ENCODE measurements at places on chromosomes 2 and 18. TPM values are rescaled to one million over a fixed set of nuclear protein-coding genes. Genes with fewer than 3 reads are reported as not detected.

DNA sequence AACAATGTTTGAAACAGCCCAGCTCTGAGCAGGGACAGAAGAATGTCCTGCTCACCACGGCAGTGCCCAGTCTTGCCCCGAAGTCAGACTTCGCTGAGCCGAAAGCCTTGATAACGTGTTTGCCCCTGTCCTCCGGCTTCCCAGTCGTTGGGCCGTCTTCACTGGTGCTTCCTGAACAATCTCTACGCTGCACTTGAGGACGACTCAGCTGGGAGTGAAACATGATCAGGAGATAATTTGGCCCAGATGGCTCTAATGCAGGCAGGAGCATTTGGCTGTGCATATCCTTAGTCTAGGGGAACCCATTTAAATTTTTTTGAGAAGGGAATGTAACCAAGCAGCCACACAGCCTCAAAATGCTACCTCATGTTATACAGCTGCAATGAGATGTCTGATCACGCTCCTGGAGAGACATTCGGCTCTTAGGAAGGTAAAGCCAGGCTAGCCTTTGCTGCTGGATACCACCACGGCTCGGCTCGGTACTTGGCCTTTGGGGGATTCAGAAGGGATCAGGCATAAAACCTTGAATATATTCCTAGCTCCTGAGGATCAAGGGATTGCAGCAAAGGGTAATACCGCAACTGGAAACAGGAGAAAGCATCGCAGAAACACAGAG, 43.6 kb downstream of the FECH start:
- no peak for DNase-seq

DNA sequence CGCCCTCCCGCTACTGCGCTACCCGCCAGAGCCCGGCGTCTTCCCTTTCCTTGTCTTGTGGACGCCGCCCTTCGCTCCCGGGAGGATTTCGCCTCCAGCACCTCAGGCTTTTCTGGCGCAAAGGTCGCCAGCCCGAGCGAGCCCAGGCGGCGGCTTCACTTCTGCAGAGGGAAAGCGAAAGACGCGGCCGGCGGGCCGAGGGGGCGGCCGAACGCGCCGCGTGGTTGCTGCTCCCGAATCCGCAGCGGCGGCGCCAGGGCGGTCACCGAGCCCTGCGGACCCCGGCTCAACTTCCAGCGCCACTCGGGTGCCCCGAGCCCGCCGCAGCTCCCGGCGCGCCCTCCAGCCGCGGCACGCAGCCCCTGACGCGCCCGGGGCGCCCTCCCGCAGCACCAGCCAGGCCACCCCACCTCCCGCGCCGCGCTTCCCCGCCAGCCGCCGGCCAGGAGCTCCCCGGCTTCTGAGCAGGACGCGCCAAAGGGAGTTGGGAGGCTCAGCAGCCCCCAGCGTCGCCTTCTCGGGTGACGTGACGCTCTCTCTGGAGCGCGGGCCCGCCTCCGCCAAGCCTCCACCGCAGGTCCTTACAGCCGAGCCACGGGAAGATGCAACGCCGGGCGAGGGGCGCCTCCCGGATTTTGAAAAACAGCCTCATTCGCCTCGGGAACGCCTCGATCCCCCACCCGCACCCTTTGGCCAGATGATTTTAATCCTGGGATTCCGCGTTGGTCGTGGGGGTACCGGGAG, 84.9 kb upstream of the EPB41L3 start:
- DNase-seq, result peak; percentile 39

GRCh38 chr2:170737821-170738220, 22.7 kb downstream of the SP5 start:
- no peak for DNase-seq

DNA sequence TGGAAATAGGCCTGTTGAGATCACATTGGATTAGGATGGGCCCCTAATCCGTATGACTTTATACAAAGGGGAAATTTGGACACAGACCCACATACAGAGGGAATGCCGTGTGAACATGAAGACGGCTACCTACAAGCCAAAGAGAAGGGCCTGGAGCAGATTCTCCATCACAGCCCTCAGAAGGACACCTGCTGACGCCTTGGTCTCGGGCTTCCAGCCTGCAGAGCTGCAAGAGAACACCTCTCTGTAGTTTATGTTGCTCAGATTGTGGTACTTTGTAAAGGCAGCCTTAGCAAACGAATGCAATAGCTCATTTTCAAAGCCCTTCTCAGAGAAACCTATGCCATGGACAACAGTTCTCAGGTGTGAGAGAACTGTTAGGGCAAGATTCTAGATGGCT, 86.1 kb downstream of the LONRF2 start:
- no peak for DNase-seq

GRCh38 chr2:102549027-102549426, 70.3 kb upstream of the SLC9A2 start:
- no peak for DNase-seq

DNA sequence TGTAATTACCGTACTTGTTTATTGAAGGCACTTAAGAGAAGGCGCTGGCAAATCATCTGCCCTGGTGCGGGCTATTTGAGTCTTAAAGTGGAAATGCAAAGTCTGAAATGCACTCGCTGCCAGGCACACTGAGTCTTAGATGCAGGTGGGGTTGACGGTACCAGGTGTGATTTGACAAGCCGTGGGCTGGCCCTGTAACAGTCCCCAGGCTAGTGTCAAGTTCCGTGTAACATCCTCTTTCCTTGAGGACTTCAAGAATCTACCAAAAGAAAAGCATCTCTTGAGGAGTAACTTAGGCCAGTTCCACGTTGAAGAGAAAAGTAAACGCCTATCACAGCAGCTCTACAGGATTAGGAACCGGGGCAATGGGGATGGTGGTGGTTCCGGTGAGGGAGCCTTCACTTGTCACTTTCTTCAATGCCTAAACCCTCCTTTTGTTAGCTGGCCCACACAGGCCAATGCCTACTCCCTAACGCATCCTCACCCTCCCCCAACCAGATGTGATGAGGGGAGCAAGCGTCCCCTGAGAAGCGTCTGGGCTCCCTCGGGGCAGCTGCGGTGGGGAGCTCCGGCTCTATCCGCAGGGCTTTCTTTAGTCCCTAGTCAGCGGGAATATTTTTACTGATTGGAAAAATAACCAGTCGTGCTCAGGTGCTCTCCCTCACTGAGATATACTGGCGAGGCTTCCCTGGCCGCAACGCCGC, 1.5 kb upstream of the UGP2 start:
- DNase-seq, result no peak

GRCh38 chr2:694906-695510, 17.8 kb upstream of the TMEM18 start:
- DNase-seq, result no peak

DNA sequence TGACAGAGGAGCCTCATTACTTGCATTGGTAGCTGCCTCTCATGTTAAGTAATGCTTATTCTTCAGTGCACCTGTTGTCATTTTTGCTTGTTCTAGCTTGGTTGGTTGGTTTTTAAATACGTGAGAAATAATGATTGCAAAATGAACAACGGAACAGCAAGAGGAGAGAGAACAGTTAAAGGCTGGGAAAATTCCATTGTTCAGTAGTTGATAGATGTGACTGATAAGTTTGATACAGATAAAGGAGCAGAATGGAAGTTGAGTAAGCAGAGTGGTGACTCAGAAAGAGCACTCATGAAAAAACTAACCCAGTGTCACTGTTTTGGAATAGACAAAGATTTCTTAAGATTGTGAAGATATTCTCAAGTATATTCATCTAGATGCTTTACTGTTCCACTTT, 50.5 kb downstream of the MTA3 start:
- DNase-seq, result no peak

GRCh38 chr18:13175754-13176210, 42.8 kb upstream of the LDLRAD4 start:
- no peak for DNase-seq

- no peak for DNase-seq
These were observed 544.9 kb upstream of the LINC00305 start for GRCh38 chr18:64693766-64694165.

DNA sequence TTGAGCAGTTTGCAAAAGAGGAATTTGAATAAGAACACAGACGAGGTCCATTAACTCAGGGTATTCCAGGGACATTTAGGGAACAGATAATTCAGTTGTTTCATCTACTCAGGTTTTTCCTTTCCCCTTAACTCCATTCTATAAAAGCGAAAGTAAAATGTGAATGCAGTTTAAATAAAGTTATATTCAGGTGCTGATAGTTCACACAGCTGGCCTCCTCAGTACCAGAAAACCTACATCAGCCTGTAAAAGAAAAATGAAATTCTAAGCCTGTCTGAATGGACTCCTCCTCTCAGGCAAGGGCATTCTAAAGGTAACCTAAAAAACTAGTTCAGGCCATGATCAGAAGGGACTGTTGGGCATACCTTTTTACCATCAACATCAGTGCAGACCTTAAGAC, 873.8 kb downstream of the SUCLG1 start:
- DNase-seq, result no peak

DNA sequence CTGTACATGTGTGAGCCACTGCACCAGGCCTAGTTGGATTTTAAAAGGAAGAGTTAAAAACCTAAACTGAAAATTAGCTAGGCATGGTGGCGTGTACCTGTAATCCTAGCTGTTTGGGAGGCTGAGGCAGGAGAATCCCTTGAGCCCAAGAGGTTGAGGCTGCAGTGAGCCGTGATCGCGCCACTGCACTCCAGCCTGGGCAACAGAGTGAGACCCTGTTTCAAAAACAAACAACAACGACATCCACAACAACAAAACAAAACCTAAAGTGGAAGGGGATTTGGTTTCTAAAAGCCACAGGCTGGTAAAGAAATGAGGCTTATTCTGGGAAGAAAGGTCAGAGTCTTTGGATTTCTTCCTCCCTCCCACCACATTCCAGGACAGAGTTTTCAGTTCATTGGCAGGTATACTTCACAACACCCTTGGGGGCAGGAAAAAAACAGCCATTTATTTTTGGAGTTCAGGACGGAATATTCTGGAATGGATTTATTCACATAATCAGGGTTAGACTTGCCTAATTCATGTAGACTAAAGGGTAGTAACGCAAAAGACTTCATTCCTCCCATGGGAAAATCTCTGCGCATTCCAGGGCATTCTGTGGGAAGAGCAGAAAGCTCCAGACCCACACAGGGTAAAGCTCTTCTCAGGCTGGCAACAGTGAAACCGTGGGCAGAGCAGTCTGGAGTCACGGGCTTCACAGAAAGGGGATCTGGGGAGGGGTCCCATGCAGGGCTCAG, 34.9 kb downstream of the TEX44 start:
- no peak for DNase-seq

DNA sequence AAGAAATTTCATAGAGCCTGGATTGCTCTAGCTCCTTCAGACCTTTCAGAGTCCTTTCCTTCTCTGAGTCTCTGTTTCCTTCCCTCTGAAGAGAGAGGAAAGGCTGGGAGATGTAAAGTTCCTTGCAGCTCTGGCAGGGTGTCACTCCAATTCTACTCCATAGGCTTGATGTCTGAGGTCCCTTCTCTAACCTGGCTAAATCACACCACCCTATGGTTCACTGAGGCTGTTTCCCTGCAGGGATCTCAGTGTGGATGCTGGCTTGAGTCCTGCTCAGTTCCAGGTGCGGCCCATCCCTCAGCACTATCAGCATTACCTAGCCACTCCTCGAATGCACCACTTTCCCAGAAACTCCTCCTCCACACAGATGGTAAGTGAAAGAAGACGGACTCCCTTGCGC, 209.7 kb downstream of the LOXHD1 start:
- DNase-seq, result no peak

- no peak for DNase-seq
These were observed 276.3 kb downstream of the CTNNA2 start for GRCh38 chr2:79788952-79789651.

GRCh38 chr2:159119652-159120257, 151.3 kb downstream of the TANC1 start:
- DNase-seq, result peak; percentile 37

DNA sequence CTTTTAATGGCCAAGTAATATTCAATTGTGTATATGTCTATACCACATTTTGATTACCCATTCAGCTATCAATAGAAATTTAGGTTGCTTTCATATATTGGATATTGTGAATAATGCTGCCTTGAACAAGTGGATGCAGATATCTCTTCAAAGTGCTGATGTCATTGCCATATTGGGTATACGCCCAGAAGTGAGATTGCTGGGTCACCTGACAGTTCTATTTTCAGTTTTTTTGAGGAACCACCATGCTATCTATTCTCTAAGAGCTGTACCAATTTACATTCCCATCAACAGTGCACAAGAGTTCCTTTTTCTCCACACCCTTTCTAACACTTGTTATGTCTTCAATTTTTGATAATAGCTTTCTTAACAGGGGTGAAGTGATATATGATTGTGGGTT, 306.9 kb downstream of the ZNF516 start:
- no peak for DNase-seq

GRCh38 chr2:28062867-28063266, 172.3 kb downstream of the BABAM2 start:
- DNase-seq, result no peak

GRCh38 chr18:8208716-8209115, 400.5 kb upstream of the RAB12 start:
- DNase-seq, result no peak

DNA sequence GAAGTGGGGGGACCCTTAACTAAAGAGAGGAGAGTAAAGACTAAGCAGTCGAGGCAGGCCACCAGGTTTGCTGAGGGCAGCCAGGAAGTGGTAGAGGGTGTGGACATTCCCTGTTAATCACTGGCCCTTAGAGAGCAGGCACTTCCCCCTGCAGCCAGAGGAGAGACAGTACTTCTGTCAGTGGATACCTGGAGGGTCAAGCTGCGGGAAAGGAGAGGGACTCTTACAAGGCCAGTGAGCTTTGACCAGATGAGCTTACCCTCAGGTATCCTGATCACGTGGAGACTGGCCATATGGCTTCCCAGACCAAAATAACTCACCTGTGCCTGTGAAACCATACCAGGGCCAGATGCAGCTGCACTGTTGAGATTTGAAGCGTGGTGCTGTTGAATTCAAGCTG, 28.6 kb downstream of the ITGA6 start:
- no peak for DNase-seq

GRCh38 chr2:130776550-130776949, 21.2 kb downstream of the AMER3 start:
- no peak for DNase-seq

GPAT2 gene
- not detected for total RNA-seq

RBM44 gene
- total RNA-seq, result 1.0 TPM

NFATC1 gene
- 11.5 TPM for total RNA-seq

ASXL3 gene
- 1.0 TPM for total RNA-seq

PTPRM gene
- total RNA-seq, result 78.2 TPM

COL4A3 gene
- 7.6 TPM for total RNA-seq

VWA3B gene
- total RNA-seq, result 2.1 TPM

PPIL3 gene
- 0.59 TPM for total RNA-seq

INO80D gene
- 28.0 TPM for total RNA-seq

ZNF24 gene
- 86.7 TPM for total RNA-seq

MEP1B gene
- total RNA-seq, result not detected

RAPGEF4 gene
- total RNA-seq, result 22.5 TPM

LOXL3 gene
- 21.0 TPM for total RNA-seq

CYP27C1 gene
- not detected for total RNA-seq

SLC4A5 gene
- 3.9 TPM for total RNA-seq

CD8B2 gene
- total RNA-seq, result 0.07 TPM

COL6A3 gene
- 253 TPM for total RNA-seq

MARCHF4 gene
- total RNA-seq, result not detected

PSMA8 gene
- total RNA-seq, result not detected

NR4A2 gene
- total RNA-seq, result 15.9 TPM

AGAP1 gene
- 30.6 TPM for total RNA-seq

LIMS4 gene
- total RNA-seq, result not detected

CWC22 gene
- total RNA-seq, result 25.3 TPM

Data from uterus (tissue), 4 donors.